ENCODE measurements at places on chromosomes 11 and 22. TPM values are rescaled to one million over a fixed set of nuclear protein-coding genes. Genes with fewer than 3 reads are reported as not detected.

GRCh38 chr11:84890676-84891075 is 736.5 kb downstream of the DLG2 start:
- H3K27ac ChIP-seq: no peak overlapping the region
- H3K4me1 ChIP-seq: no peaks in the 10 kb centered on the region
- H3K36me3 ChIP-seq: no peaks in the 10 kb centered on the region
- DNase-seq: no peak
- no peak overlapping the region for H3K4me3 ChIP-seq

DNA sequence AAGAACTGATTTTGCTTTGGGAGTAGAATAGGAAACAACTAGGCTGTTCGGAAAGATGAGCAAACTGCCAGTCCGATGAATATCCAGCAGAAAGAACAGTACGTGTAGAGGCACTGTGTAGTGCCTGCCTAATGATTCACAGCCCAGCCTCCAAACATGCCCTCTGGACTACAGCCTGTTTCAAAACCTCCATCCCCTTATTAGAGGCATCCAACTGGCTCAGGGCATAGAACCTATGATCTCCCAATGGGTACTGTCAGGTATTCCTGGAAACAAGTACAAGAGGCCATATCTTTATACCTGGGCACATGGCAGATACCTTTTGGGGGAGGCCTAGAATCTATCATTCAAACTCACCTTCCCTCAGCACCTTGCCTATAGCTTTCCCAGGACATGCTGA is 4.9 kb downstream of the RRP8 start:
- no peaks in the 10 kb centered on the region for H3K27me3 ChIP-seq
- peaks cover 3% of the 10 kb centered on the region for H3K4me1 ChIP-seq
- no peak overlapping the region for H3K4me3 ChIP-seq
- no peak for DNase-seq
- H3K36me3 ChIP-seq: peaks cover 18% of the 10 kb centered on the region
- no peak overlapping the region for H3K27ac ChIP-seq

LRRC74B gene
- not detected for total RNA-seq

DNA sequence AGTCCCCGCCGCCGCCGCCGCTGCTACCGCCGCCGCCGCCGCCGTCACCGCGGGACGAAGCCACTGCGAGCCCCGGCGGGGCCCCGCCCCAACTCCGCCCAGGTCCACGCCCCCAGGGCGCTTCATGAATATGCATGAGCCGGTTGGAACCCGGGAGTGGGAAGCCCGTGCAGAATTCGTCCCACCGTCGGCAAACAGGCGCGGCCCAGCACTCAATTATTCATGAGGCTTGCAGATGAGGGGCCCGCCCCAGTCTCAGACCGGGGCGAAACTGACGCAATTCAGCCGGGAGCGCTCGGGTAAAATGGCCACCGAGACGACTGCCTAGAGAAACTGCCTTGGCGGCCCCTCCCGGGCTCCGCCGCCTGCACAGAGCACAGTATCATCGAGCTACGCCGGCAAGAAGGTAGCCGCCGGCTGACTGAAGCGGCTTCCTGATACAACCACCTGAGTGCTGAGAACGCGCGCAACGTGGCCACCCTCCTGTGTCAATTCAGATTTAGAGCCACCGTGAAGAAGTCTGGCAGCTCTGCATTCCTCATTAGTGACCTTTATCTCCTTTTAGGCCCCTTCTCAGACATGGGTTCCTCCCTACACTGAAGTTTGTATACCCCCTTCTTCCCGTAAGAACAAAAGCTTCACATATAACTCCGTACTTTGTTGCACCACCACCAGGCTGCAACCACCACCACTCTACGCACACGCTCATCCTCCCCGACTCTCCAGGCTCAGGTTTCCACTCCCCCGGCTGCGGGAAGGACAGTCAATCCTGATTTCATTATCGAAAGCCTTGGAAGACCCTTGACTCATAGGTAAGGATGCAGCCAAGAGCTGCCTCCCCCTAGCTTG is at the start of gene TNKS1BP1:
Gene TNKS1BP1, minus strand, starts transcription at position 67 of the 849 bp plus-strand sequence. CDS start 3,067 bp downstream, outside the sequence.
- H3K27ac ChIP-seq: peak within 1 kb of the TSS; percentile 98
- peaks cover 10% of the 10 kb centered on the region for H3K36me3 ChIP-seq
- peaks cover 3% of the 10 kb centered on the region for H3K4me1 ChIP-seq
- DNase-seq: peak; percentile 98
- no peaks in the 10 kb centered on the region for H3K27me3 ChIP-seq

GRCh38 chr11:123265951-123266350 is 70.9 kb upstream of the CLMP start:
- H3K4me3 ChIP-seq: no peak overlapping the region
- H3K36me3 ChIP-seq: no peaks in the 10 kb centered on the region
- no peak for DNase-seq
- H3K27me3 ChIP-seq: no peaks in the 10 kb centered on the region

SCN4B gene
- total RNA-seq: 1.5 TPM

- DNase-seq: no peak
- H3K4me3 ChIP-seq: no peak overlapping the region
- H3K36me3 ChIP-seq: no peaks in the 10 kb centered on the region
- H3K4me1 ChIP-seq: no peaks in the 10 kb centered on the region
- no peak overlapping the region for H3K27ac ChIP-seq
Observed at GRCh38 chr22:37225481-37225880, 13.2 kb upstream of the SSTR3 start.

DNA sequence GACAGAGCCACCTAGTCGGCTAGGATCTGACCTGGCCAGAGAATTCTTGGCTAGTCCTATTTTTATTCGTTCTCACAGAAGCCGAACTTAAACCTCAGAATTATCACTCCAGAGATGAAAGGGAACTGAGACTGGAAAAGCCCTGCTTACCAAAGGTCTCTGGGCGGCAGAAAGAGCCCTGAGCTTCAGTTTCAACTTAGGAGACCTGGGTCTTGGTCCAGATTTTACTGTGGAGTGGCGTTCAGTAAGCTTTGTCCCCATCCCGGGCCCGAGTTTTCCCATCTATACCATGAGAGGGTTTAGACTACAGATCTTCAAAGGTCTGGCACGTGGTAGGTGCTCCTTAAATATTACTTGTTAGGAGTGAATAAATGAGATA is 516 bp downstream of the NEU3 start:
- peaks cover 5% of the 10 kb centered on the region for H3K4me1 ChIP-seq
- no peaks in the 10 kb centered on the region for H3K27me3 ChIP-seq
- peak; percentile 20 for DNase-seq
- H3K4me3 ChIP-seq: peak overlapping the region; percentile 81
- H3K36me3 ChIP-seq: no peaks in the 10 kb centered on the region
- no peak overlapping the region for H3K27ac ChIP-seq

GRCh38 chr11:28628412-28628811 is 520.2 kb downstream of the METTL15 start:
- H3K4me1 ChIP-seq: no peaks in the 10 kb centered on the region
- no peak overlapping the region for H3K4me3 ChIP-seq
- no peaks in the 10 kb centered on the region for H3K36me3 ChIP-seq
- DNase-seq: no peak
- no peak overlapping the region for H3K27ac ChIP-seq

FRMD8 gene
- total RNA-seq: 43.9 TPM

DNA sequence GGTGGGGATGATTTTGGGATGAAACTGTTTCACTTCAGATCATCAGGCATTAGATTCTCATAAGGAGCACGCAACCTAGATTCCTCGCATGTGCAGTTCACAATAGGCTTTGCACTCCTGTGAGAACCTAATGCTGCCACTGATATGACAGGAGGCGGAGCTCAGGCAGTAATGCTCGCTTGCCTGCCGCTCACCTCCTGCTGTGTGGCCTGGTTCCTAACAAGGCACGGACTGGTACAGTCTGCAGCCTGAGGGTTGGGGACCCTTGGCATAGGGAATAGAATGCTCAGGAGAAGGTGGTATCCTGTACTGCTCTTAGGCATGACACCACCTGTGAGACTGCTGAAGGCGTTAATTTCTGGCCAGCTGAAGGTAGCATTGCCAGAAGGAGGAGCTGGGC is 47.0 kb downstream of the STIM1 start:
- no peak overlapping the region for H3K4me3 ChIP-seq
- H3K4me1 ChIP-seq: peaks cover 19% of the 10 kb centered on the region
- DNase-seq: no peak
- no peaks in the 10 kb centered on the region for H3K36me3 ChIP-seq
- no peak overlapping the region for H3K27ac ChIP-seq

All from colonic mucosa (tissue), 4 donors.